Retina (tissue), 1 donor: ENCODE measurements at places on chromosomes 12 and 14.

DNA sequence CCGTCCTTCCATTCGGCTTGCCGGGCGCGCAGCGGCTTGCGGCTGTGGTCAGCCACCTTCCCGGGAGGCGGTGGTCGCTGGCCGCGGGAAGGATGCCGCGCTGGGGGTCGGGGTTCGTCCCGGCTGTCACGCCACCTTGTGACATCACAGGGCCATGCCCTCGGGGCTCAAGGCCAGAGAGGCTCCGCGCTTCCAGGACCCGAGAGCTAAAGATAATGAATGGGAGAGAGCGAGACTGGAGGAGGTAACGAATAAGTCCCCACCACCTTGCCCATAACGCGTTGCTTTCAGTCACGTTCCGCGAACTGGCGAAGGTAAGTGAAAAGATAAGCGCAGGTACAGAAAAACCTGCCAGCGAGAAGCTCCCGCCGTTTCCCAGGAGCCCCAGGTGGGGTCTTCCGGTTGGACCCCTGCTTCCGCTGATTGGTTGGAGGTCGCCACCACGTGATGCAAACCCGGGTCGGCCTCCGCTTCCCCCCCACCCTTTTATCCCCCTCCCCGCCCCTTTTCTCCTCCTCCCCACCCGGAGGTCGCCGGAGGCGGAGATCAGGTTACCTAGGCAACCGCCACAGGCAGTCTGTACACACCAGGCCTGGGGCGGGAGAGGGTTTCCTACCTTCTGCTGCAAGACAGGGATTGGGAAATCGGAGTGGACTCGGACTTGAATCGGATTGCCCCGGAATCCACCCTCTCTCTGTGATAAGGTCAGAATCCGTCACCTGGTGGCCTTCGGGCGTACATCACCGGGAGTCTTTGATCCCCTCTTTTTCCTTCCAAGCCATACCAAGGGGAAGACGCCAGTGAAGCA, at the start of gene LRRC9:
TSS of gene LRRC9 (plus strand) at position 575 of the 808 bp plus-strand sequence.
- DNase-seq: peak; percentile 95

DNA sequence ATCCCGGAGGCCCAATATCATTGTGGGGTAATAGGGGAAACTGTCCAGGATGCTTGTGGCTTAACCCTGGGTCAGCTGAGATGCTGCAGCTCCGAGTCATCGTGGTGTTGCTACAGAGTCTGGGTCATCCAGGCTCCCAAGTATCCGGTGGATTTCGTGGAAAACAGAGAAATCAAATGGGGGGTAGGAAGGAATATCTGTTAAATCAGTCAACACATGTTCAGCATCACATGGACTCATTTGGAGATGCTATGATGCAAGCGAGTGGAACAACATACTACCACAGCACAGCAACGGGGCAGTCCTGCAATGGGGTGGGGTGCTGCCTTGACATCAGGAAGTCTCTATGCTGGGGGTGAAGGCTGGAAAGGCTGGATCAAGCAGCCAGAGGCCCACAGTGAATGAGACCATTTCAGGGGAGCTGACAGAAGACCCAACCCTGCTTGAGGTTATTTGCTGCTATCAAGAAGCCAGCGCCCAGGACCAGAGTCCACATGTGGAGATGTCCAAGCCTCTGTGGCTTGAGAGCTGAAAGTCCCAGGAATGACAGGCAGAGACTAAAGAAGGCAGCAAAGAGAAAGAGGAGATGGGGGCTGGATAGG, 22.9 kb downstream of the VDR start:
- no peak for DNase-seq

DNA sequence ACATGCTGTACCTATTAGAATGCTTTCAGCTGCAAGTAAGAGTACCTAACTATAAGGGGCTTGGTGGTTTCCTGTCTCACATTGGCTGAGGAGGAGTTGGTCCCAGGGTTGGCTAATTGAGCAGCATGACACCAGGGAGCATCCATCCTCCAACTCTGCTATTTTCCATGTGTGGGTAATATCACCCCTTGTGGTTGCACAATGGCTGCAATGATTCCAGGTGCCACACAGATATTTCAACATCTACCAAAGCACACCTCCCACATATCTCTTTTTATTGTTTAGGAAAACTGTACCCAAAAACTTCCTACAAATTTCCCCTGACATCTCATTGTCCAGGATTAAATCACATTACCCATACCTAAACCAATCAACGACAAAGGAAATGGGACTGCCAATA, 118.0 kb upstream of the EEA1 start:
- DNase-seq: no peak

DNA sequence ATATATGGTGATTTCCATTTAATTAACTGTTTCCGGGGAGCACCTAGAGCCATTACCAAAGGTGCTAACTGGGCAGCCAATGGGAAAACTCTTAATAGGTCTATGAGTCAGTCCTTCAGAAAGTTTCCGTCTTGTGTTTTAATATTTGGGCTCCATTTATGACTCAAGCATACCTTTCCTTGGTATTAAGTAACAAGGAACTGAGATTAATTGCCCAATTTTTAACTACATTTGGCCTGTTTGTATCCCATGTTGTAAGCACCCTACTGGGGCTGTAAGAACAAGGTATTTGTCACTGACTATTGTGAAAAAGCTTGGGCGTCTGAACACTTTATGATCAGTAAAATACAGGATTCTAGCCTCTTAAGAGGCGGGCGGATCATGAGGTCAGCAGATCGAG, 62.8 kb upstream of the FOXN3 start:
- no peak for DNase-seq

DNA sequence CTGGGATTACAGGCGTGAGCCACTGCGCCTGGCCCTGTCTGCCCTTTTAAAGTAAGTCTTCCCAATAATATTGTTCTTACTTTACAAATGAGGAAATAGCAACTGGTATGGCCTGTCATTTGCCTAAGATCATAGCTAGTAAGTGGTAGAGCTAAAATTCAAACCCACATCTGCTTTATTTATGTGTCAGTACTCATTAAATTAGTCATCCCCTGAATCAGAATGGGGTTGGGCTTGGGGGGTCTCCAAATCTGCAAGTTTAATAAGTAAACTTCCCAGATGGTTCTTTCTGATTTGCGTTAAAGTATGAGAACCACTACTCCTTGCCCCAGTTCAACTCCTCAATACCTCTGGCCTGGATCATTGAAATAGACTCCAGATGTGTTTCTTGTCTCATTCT, 96.2 kb downstream of the FAR2 start:
- DNase-seq: no peak
